ENCODE measurements at places on chromosomes 7 and 10. TPM values are rescaled to one million over a fixed set of nuclear protein-coding genes. Genes with fewer than 3 reads are reported as not detected.

Gene SNX10
- total RNA-seq = 2.8 TPM

DNA sequence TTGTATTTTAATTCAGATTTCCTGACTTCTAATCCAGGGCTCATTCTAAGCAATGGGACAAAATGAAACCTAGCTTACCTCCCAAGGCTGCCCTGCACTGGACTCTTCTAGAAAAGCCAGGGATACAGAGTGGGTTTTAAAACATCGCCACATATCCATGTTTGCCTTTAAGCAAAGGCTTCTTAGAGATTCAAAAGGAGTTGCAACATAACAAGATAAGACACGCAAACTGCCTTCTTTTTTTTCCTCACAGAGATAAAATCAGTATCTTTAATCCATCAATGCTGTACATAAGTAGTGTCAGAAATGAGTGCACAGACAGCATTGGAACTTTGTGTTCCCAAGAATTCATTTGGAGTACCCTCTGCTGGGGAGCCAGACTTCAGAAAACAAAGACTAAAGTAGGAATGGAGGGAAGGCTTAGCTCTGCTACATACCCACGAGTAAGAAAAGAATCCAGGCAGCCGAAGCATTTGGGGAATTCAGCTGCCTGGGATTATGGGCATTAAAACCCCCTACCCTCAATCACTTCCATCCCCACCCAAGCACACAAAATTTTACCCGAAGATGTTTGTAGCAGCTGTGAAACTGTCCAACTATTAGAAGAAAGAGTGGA, 427.8 kb downstream of the ARL4A start:
- DNase-seq = no peak

DNA sequence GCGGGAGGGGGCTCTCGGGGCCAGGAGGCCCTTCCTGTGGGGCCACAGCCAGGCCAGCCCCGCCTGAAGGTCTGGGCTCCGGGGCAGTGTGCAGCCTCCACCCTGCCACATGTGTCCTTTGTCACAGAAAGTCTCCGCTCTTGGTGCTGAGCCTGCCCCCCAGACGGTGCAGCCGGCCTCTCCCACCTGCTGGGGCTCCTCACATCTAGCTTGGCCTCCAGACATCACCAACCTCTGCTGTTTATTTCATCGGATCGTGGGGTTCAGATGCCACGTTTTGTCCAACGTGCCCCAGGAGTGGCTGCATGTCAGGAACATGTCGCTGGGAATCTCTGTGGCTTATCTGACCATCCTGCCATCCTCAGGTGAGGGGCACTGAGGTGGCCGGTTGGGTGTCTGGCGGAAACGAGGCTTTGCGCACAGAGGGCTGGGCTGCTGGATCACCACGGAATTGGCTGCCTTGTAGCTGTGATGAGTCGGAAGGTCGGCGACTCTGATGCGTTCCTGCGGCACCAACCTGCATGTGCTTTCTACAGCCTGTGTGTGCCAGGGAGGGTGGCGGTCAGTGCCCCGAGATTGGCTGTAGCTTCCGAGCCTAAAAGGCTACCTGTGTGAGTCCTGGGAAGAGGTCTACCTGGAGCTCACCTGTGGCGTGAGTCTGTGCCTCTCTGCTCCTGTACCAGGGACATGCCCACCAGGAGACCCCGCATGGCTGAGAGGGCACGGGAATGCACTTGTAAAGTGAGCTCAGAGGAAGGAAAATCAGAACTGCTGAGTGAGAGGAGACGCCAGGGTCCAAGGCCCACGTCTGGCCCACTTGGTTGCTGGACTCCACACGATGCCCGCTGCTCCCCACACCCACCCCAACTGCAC, 316.4 kb downstream of the DNAJB6 start:
- no peak for DNase-seq

DNA sequence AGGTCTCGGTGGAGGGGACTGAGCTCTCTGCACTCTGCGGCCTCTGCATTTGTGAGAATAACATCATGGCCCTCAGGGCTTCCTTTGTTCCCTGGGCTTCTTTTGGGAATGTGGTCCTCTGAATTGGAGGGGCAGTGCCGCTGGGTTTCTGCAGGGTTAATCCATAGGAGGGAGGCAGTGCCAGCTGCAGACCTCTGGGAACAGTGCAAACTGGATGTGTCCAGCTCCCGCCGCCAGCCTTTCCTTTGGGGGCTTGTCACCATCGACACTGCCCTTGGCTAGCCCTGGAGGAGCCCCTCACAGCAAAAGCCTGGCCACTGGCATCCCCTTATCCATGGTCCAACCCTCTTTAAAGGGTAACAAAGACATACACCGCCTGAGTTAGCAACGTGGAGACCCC, 174.0 kb downstream of the WDR37 start:
- no peak for DNase-seq

DNA sequence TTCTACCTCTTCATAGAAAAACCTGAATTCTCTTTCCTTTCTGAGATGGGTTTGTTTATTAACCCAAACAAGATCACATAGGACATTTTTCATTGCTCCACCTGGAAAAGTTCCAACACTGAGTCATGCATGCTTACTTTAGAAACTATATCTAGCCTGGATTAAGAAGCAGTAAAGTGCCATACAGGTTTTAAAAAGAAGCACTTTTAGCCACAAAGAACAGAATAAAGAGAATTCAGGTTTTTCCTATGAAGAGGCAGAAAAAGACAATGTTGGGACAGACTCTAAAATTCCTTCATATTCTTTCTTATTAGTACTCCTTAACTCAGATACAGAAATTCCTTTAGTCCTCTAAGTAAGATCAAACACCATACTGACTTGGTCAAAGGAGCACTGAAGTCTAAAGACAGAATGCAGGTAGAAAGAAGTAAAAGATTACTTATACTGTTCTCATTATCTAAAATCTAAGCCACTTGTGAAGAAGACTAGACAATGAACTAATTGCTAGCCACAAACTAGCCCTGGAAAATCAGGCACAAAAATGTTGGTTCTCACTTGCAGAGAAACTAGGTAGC, 241.3 kb downstream of the ANK3 start:
- DNase-seq = no peak

GRCh38 chr7:128108641-128109423, 77.6 kb upstream of the LRRC4 start:
- no peak for DNase-seq

DNA sequence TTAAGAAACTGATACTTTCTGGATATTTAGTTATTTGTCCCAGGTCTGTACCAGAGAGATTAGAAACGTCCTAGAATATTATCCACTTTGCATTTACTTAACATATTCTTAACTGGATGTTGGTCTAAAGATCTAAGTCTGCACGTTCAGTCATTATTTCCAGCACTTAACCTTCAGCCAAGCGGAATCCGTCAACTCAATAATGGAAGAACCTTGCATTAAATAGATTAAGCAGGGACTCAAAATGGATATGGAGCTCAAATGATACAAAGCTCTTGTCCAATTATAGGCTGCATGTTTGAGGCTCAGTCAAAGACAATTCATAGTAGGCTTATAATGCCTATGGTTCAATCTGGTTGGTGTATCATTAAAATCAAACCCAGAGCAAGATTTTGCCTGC, 162.9 kb downstream of the SEMA3D start:
- no peak for DNase-seq

DNA sequence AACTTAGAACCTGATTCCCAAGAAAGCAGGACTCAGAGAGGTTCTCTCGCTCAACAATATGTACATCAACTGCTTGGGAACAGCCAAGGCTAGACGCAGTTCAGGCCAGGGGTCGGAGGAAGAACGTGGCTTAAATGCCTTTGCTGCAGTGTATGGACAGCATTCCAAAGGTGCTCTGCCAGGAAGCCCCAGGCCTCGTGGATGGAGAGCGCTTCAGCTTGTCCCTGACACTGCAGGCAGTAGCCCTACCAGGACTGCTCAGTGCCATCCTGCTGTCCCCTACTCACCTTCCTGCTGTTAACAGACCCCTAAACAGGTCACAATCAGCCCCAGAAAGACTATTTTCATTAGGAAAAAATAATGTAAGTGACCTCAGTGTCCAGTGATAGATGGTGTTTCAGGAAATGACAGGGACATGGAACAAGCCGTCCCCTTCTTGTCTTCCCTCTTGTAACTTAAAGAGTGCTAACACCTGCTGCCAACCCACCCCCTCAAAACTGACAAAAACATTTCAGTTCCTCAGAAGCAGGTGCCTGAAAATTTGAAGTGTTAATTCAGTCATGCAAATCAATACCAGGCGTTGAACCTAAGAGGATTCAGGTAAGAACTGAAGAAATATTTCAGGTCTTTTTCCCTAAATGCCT, 16.5 kb downstream of the CREB3L2 start:
- DNase-seq = no peak

DNA sequence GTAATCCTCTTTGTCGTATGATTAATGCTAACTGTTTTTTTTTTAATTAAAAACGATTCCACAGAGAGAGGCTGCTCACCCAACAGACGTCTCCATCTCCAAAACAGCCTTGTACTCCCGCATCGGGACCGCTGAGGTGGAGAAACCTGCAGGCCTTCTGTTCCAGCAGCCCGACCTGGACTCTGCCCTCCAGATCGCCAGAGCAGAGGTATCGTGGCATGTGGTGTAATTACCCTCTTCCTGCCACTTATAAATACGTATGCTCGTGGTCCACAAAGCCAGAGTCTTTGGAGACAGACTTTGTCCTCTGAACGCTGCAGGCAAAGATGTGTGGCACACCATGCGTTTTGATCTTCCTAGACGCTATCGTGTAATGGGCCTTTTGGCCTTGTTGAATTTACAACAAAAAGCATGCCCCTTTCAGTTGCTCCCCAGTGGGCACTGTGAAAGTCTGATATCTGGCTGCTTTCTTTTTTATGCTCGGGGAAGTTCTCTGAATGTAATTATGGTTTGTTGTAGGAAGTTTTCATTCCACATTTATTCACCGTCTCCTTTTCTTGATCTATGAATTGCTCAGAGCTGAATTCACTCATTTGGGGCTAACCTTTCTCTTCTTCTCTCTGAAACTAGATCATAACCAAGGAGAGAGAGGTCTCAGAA, 33.6 kb upstream of the BTBD16 start:
- DNase-seq = no peak

GRCh38 chr7:39951226-39952194, 1.5 kb downstream of the CDK13 start:
- DNase-seq = peak; percentile 84

DNA sequence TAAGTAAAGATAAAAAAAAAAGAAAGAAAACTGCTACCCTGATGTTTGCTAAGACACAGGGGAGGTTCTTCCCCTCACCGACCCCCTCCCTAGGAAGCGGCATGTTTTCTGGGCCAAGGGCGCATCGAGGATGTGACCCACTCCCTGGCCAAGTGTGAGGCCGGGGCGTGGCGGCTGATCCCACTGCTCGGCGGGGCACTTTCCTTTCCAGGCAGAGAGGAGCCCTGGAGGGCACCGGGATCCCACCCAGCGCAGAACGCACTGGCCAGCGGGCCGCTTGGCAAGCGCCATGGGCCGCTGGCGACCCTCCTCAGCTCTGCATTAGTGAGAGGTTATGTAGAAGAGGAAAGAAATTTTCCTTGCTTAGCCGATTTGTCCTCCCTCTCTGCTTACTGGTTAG, 93.4 kb downstream of the ZNF736 start:
- peak; percentile 31 for DNase-seq

DNA sequence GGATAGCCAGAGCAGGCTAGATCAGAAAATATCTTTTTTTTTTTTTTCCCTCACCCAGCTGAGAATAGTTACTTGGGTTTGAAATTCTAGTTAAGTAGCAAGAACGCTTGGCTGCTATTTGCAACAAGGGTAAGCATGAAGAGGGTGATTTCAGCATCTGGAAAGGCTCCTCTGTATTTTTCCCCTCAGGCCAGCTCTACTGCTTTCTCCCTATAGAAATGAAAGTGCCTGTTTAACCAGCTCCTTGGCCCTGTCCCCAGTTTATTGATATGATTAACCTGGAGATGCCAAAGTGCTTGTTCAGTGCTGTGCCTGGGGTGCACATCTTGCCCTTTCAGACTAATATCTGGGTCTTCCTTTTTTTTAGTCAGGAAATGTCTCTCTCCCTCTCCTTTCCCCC, 37.1 kb downstream of the AP3M1 start:
- no peak for DNase-seq

Gene CLDN4
- total RNA-seq = 0.14 TPM

DNA sequence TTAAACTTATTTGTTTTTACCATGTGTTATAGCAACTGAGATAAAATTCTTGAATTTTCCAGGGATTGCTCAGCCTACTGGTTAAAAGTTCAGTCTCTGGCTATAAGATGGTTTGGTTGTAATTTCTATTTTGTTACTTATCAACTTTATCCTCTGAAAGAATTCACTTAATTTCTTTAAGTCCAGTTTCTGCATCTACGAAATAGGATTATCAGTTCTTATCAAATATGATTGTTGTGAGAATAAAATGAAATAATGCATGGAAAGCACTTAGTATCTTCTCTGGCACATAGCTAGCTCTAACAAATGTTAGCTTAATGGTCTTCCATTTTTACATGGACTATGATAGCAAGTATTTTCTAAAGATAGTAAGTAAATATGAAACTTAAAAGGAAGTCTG, 53.3 kb downstream of the SEMA3D start:
- DNase-seq = no peak

Gene SPDYE18
- 0.45 TPM for total RNA-seq

GRCh38 chr7:9023675-9024294, 590.4 kb downstream of the NXPH1 start:
- no peak for DNase-seq

Gene CPEB3
- total RNA-seq = 13.2 TPM
